ENCODE measurements at places on chromosomes 7 and 10.

- no peak for DNase-seq
These were observed 20.0 kb downstream of the TCF7L2 start for GRCh38 chr10:112970021-112970420.

DNA sequence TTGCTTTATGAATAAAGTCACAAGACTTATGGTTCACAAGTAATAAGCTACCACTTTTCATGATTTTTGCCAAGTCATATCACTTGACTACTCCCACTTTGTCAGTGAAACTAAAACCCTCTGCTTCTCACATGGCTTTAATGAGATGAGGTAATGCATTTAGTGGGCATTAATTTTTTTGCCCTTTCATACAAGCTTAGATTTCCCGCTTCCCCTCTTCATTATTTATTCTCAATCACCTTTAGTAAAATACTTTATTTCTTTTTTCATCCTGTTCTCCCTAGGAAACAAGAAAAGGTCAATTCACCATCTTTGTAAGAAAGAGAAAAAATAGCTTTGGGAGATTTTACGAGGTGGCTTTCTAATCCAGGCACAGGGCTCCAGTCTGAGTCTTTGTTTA is 109.6 kb upstream of the STARD3NL start:
- no peak for DNase-seq

GRCh38 chr10:92011560-92012214 is 88.1 kb downstream of the BTAF1 start:
- no peak for DNase-seq

DNA sequence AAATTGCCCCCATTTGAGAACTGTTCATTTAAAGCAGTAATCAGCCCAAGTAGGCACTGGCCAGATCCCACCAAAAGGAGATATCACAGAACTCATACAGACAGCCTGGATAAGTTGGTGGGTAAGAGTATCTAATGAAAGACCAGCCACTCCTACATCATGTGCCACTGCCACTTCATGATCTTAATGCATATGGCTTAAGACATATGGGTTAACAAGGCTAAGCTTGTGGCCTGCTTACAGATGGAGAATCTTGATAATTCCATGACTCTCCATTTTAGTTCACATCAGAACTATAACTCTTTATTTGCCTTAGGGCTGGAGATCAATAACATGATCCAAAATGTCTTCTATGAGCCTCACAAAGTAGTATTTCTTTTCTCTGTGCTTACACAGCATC is 6.8 kb upstream of the IFIT1B start:
- no peak for DNase-seq

DNA sequence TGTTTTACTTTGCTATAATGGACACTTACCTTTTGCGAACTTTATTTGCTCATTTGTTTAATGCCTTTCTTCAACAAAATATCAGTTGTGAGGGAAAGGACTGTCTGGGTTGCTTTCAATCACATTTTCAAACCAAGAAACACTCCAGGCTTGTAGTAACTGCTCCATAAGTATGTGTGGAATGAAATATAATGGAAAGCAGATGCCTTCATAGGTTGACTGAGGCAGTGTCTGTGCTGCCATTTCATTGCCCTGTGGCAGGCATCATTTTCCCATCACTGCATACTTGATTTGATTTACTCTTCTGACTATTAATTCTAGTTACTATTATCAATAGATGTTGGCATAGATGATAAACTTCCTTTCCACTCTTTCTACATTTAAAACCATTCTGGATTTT is 762.3 kb downstream of the CNTNAP2 start:
- no peak for DNase-seq

DNA sequence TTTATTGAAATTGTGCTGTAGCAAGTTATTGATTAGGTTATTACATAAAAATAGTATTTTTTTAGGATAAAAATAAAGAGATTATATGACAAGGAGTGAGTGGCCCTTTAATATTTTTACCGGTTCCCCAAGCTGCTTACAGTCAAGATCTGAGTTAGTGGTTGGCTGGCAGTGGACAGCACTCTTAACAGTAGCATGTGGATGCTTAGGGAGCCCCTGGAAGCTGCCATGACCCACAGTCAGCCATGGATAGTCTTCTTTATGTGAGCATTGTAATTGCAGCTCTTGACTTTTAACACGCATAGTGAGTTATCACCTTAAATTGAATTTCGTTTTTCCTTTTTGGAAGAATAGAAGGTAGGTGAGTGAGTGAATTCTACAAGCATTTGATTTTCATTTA is 22.1 kb downstream of the RAB18 start:
- DNase-seq = no peak

DNA sequence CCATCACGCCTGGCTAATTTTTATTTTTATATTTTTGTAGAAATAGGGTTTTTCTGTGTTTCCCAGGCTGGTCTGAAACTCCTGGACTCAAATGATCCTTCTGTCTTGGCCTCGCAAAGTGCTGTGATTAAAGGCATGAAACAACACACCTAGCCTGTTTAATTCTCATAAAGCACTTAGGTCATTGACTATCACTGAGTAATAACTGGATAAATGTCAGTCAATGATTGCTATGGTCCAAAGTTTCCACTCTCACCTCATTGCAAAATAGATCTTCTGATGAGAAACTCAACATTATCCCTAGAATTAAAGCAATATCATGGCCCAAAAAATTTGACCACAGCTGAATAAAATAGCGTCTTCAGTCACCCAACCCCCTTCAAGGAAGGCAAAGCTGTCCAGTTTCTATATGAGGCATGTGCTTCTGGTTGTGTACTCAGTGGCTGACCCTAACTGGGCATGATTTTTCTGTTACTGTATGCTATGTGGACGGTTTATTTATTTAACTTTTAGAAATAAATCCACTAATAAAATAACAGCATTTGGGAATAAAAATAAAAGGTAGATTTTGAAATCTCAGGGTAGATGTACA is 86.5 kb upstream of the LRRN3 start:
- DNase-seq = no peak

GRCh38 chr10:24432478-24433416 is 223.8 kb downstream of the KIAA1217 start:
- DNase-seq = no peak
